ENCODE measurements at places on chromosomes 13 and 19.

DNA sequence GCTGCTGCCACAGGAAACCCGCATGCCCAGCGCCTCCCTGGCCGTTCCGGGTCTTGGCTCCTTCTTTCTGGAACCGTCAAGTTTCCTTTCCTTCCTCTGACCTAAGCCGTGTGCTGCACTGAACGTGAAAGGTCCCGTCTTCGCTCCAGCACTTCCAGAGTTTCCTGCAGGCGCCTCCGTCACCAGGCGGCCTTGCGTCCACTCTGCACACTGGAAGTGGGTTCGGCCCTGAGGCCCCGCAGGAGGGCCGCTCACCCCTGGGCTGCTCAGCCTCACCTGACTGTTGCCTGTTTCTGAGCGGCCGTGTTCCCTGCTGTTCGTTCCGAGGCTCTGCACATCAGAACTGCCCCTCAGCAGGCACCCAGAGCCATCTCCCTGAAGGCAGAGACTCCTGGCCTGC, 12.3 kb upstream of the MEX3D start:
- no peak for DNase-seq

DNA sequence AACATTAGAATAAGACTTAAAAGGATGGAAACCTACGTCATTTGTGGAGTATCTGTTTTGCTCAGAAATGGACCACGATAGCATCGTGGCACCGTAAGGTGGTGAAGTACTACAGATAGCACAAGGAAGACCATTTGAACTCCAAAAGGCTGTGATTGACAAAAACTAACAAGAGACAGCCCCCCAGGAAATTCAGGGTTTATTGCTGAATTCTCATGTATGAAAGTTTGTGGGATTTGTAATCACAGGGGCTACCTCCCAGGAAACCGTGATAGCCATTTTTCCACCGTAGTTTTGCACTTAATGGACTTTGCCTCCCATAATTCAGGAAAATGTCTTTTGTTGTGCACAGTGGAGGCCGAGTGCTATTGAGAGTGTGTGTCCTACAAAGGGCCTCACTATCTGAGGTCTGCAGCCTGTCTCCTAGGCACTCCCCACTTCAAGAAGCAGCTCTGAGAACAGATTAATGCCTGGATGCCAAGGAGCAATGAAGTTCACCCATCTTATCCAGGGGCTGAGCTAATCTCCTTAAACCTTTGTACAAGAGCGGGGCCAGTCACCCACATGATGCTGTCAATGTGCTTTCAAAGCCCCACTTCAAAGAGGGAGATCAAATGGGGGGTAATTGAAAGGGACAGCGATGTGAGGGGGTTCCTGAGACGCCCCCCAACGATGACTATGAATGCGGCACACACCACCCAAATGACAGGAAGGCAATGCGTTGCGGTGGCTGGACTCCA, 182.6 kb downstream of the COL4A1 start:
- no peak for DNase-seq

DNA sequence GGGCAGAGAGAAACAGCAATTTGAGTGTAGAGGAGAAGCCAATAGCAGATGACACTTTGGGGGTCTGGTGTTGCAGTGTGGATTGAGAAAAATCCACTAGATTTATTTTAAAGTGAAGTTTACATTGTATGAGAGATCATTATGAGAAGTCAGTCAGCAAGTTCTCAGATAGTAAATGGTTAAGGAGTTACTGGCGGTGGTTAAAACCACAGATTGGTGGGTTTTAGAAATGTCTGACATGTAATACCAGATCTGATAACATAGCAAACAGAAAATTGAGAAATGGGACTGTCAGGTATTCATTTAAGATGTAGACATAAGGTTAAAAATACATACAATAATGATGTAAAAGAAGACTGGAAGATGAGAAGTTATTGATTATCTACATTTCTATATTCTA, 7.2 kb downstream of the ABHD13 start:
- no peak for DNase-seq

GRCh38 chr13:51577690-51578089, 6.6 kb upstream of the WDFY2 start:
- DNase-seq: no peak

DNA sequence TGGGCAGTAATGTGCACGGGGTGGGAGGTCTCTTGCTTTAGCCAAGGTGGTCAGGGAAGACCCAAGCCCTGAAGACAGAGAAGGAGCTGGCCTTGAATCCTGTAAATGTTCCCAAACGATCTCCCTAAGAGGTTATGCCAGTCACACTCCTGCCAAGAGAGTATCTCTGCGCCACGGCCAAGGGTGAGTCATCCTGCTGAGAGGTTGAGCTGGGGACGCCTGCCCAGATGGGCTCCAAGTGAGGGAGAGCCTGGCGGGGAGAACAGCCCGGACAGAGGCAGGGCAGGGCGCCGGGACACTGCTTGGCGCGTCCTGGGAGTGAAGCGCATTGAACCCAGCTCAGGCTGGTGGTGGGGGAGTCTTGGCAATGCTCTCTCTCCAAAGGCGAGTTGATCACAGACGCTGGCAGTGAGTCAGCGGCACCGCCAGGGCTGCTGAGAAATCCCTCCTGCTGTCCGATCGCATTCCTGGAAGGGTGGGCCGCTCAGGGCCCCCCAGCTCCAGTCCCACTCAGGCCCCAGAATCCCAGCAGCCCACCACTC, 16.4 kb downstream of the SULT2B1 start:
- no peak for DNase-seq

- DNase-seq: no peak
These were observed 23.3 kb downstream of the IL12RB1 start for GRCh38 chr19:18063463-18063862.

GRCh38 chr13:80903911-80904310, 563.0 kb upstream of the SPRY2 start:
- DNase-seq: no peak

- DNase-seq: no peak
These were observed 14.4 kb downstream of the CCDC124 start for GRCh38 chr19:17946965-17947784.

- no peak for DNase-seq
These were observed 8.9 kb downstream of the KLK2 start for GRCh38 chr19:50882188-50882587.

GRCh38 chr19:16807549-16808284, 21.5 kb upstream of the SIN3B start:
- DNase-seq: no peak

- no peak for DNase-seq
These were observed 66.9 kb upstream of the DOCK9 start for GRCh38 chr13:99044764-99045163.

Data from stimulated activated CD8-positive, alpha-beta memory T cell treated with anti-CD3 and anti-CD28 coated beads, Interleukin-7, amount 100 ng/mL, for 4 hours (primary cell).